ENCODE measurements at places on chromosomes 6 and 20.

GRCh38 chr6:98764373-98764911, 69.9 kb upstream of the POU3F2 start:
- DNase-seq = no peak

DNA sequence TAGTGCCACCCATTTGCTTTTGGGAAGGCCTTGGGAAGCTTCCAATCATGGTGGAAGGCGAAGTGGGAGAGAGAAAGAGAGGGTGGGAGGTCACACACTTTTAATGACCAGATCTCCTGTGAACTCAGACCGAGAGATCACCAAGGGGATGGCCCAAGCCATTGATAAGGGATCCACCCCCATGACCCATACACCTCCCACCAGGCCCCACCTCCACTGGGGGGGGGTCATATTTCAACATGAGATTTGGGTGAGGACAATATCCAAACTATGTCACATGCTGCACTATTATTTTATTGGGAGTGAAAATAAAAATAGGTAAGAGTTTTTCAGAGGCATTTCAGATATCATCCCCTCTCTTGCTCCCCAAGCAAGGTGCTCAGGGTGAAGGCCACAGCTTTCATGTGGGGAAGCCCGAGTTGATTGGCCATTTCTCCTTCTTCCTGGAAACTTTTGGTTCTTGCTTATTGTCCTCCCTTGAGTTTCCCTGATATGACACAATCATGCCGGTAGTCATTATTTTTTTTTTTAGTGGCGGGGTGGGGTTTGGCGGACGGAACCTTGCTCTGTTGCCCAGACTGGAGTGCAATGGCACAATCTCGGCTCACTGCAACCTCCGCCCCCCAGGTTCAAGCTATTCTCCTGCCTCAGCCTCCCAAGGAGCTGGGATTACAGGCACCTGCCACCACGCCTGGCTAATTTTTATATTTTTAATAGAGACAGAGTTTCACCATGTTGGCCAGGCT, 15.2 kb downstream of the GMPR start:
- DNase-seq = no peak

DNA sequence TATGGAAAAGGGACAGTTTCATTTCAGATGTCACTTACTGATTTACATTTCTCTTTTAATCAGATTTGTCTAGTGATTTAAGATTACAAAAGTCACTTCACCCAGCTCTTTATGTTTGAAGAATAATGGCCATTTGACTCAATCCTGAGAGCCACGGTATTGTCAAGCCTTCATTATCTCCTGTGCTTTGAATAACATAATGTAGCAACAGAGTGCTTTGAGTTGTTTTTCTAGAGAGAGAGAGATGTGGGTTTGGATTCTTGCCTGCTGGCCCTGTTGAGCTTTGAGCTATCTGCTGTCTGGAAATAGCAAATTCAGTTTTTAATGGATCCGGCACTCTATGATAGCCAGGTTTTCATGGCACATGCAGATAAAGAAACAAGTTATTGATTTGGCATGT, 478.4 kb upstream of the SOX4 start:
- no peak for DNase-seq

DNA sequence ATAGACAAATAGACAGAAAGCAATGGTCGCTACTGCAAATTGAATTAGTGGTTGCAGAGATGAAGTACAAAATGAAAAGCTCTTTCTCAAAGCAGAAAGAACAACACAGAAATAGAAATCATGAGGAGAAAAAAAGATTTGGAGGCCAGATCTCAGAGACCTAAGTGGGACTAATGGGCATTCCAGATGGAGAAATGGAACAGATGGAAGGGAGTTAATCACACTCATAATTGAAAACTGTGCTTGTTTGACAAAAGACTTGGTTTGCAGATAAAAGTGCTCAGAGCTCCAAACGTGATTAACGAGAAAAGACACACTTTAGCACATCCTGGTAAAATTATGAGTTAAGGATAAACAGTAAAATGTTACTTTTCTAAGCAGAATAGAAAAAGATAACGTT, 58.1 kb upstream of the SNRPB2 start:
- DNase-seq = no peak

DNA sequence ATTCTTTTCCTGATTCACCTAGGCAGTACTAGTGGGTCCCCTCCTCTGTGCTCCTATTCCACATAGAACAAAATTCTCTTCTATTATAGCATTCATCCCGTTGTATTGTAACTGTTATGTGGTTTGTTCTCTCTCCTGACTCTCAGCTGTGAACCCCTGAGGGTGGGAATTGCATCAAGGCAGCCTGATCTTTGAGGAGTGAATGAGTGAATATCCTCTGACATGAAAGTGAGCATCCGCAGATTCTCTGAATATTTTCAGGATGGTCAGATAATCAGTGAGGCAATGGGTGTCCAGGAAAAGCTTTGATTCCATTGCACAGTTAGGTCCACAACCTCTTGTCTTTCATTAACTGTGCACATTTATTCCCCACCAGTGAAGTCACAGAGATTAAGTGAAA, 67.6 kb upstream of the SLC22A23 start:
- no peak for DNase-seq

GRCh38 chr20:17852323-17852722, 116.3 kb downstream of the SNX5 start:
- DNase-seq = no peak

DNA sequence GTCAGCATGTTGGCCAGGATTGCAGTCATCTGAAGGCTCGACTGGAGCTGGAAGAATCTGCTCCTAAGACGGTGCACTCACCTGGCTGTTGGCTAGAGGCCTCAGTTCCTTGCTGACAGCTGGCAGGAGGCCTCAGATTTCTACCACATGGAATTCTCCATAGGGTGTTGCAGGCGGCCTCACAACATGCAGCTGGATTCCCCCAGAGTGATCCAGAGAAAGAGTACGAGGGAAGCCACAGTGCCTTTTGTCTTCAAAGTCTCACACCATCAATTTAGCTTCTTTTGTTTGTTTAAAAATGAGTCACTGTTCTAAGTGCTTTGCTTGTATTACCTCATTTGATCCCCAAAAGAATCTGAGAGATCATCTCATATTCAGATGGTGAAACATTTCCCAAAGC, 65.5 kb upstream of the FYN start:
- no peak for DNase-seq

- DNase-seq = no peak
These were observed 109.9 kb upstream of the TIAM2 start for GRCh38 chr6:154885214-154885613.

GRCh38 chr6:42451333-42452170, at the start of gene TRERF1:
Gene TRERF1 (minus strand): TSS chr6:42451926. CDS start chr6:42269590, 182,336 bp downstream.
- peak; percentile 91 for DNase-seq

GRCh38 chr6:1251198-1252155, 60.4 kb upstream of the FOXQ1 start:
- no peak for DNase-seq

DNA sequence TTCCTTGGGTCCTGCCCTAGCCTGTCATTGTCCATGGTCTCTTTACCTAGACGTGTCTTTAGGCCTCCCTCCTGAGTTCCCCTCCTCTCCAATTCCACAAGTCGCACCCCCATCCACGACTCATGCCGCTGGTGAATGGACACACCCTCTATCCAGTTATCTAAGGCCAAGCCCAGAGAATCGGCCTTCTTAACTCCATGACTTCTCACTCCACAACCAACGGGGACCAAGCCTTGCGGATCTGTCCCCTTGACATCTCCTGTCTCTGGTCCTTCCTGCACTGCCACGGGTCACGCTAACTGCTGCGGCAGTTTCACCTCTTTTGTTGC, 7.0 kb upstream of the RREB1 start:
- DNase-seq = no peak

- no peak for DNase-seq
These were observed 78.3 kb downstream of the FOXO3 start for GRCh38 chr6:108638993-108639392.

- DNase-seq = peak; percentile 84
These were observed 622 bp upstream of the KIZ start for GRCh38 chr20:21125072-21125848.

GRCh38 chr6:25142506-25142905, 136.7 kb upstream of the CARMIL1 start:
- DNase-seq = no peak

GRCh38 chr6:156410649-156411048, 366.5 kb upstream of the ARID1B start:
- peak; percentile 2 for DNase-seq

DNA sequence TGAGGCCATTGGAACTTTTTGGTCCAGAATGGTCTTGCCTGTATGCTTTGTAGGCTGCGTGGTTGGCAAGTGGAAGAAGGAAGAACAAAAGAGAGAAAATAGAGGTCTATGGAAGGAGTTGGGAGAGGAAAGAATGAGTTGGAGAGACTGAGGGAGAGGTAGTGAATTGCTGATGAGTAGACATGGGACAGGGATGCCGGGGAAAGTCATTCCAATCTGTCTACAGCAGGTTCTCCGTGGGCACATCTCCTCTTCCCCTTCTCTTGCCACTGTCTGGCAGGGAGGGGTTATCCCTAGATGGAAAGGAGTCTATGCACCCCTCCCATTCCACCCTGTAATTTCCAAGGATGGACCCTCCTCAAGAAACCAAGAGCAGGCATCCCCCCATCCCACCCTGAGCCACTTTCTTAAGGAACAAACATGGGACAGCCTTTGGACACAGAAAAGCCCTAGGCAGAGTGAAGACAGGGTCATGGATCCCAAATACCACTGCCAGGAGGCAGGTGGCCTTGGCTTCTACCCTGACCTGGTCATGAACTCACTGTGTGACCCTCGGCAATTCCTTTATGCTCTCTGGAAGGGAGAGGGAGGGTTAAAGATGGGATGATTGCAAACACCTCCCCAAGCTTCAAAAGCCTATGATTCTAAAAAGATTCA, 196.9 kb downstream of the LRFN2 start:
- DNase-seq = no peak

- DNase-seq = no peak
These were observed 25.6 kb downstream of the NDUFAF5 start for GRCh38 chr20:13810446-13810845.

DNA sequence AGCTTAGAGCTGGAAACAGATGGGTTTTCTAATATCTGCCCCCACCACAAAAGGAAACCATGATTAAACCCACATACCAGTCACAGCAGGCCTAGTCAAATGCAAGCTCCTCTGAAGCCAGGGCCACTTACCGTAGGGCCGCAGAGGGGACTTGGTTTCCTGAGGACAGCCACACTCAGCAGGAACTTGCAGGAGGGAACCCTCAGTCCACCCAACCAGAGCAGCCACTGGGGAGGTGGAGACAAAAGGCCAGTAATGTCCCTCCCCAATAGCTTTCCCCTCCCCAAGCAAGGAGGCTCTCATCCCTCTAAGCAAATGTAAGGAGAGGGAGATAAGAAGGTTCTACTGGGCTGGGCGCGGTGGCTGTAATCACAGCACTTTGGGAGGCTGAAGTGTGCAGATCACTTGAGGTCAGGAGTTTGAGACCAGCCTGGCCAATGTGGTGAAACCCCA, 384.4 kb upstream of the JARID2 start:
- no peak for DNase-seq

GRCh38 chr6:46720401-46720800, 14.8 kb downstream of the PLA2G7 start:
- no peak for DNase-seq

DNA sequence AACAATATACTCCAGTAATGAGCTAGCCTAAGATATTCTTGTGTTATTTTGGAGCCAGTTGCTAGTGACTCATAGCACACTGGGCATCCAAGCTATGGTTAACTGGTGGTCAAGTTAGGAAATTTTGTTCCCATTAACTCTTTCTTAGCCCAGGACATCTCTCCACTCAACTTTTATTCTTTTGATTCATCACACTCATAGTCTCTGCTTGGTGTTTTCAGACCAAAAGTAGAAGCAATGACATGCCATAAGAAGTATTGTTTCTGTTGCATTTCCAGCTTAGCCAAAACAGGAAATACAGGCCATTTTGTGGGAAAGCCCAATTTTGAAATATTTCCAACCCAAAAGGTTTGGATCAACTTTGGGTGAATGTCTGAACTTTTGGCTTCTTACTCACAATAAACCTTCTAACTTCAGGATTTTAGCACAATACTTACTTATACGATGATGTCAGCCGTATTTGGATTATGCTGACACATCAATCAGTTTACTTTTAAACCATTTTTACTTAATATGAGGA, 31.6 kb upstream of the CCN2 start:
- DNase-seq = no peak

DNA sequence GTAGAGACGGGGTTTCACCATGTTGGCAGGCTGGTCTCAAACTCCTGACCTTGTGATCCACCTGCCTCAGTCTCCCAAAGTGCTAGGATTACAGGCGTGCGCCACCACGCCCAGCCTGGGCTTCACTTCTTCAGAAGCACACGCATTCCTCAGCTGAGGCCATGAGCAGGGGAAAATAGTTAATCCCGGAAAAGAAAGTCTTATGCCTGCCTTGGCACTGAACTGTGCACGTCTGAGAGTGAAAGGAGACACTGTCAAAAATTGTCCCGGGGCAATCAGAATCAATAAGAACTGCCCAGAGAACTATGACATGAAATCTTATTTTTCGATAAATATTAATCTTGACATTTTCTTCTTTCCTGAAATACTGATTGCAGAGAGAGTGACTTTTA, 2.8 kb downstream of the BTN2A2 start:
- no peak for DNase-seq

DNA sequence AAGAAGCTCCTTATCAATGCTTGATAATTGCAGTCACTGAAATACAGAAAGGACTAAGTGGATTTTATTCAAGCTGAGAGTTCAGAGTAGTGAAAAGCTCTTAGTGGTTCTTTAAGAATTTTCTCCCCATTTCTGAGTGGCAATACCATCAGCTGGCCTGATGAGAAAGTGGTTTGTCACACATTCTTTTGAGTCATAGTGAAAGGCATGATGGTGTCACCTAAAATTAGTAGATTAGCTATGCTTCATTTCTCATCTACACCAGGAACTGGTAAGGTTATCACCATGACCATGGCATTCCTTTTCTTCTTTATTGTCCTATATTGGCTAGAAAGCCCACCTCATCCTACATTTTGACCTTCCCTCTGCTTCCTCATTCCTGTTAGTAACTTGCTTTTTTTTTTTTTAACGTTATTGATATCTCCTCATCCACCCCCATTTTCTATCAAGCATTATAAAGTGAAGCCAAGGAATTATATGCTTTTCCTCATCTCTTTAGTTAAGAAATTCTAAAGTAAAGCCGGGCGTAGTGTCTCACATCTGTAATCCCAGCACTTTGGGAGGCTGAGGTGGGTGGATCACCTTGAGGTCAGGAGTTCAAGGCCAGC, 67.4 kb upstream of the LOC128125822 start:
- no peak for DNase-seq

GRCh38 chr6:161922631-161923119, 648.8 kb upstream of the AGPAT4 start:
- DNase-seq = peak; percentile 74

GRCh38 chr6:45741437-45742171, 274.1 kb downstream of the CLIC5 start:
- no peak for DNase-seq

- no peak for DNase-seq
These were observed 41.3 kb upstream of the GMPR start for GRCh38 chr6:16196984-16197546.

GRCh38 chr20:50885068-50885467, 46.2 kb downstream of the ADNP start:
- DNase-seq = no peak

- DNase-seq = no peak
These were observed 108.6 kb downstream of the ESR1 start for GRCh38 chr6:151916075-151916474.
